Activated T-helper 1 cell treated with anti-CD3 and anti-CD28 coated beads, Interleukin-2, amount 50 U/mL, for 16 hours (primary cell): ENCODE measurements at places on chromosomes 3 and 15.

GRCh38 chr3:188180114-188180513 lies 26.2 kb downstream of the LPP start:
- DNase-seq: no peak

DNA sequence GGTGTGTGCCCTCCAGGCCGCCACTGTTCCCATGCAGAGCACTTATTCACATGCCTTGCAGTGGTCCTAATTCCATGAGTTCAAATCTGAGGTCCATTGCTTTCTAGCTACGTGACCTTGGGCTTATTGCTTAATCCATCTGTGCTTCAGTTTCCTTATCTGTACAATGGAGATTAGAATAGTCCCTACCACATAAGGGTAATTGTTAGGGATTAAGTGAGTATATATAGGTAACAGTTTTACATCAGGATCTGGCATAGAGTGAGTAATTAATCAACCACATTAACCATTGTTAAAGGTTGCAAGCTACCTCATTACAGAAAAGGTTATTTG lies 7.6 kb downstream of the CPN2 start:
- no peak for DNase-seq

DNA sequence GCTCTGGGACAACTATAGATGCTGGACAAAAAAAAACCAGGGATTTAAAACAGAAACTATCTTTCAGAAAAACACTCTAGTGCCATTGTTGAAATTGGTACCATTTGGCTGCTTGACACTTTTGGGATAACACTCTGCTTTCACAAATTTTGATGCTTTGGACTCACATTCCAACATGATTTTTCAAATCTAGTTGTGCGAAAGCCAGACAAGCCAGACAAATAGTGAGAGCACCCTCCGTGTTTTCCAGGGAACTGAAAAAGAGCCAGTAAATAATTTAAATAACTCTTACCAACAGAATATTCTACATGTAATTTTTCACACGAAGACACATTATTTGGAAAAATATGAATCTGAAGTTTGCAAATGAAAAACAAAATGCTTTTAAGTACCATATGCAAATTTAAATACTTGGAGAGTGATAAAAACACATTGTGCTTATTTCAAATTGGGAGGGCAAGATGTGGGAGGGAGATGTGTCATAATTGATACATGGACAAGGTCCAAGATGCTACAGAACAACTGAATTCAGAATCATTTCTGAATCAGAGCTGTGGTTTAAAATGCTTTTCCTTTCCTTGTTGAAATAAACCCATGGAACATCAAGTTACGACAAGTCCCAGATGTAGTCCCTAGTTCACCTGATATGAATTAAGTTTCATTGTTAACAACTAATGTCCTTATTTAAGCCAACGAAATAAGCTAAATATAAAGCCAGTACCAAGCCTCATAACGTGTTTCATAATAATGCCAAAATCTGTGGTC lies 144.2 kb upstream of the SOX2 start:
- DNase-seq: no peak

- DNase-seq: no peak
These were observed 35.5 kb downstream of the ANKDD1A start for GRCh38 chr15:64947211-64947610.

- DNase-seq: no peak
These were observed 876.7 kb downstream of the NAALADL2 start for GRCh38 chr3:175735866-175736265.

GRCh38 chr3:9725775-9726515 lies 5.6 kb upstream of the BRPF1 start:
- no peak for DNase-seq

GRCh38 chr3:53346922-53347260 lies 452 bp downstream of the DCP1A start:
- DNase-seq: no peak

- no peak for DNase-seq
These were observed 40.9 kb upstream of the SMAD3 start for GRCh38 chr15:67024314-67024997.

DNA sequence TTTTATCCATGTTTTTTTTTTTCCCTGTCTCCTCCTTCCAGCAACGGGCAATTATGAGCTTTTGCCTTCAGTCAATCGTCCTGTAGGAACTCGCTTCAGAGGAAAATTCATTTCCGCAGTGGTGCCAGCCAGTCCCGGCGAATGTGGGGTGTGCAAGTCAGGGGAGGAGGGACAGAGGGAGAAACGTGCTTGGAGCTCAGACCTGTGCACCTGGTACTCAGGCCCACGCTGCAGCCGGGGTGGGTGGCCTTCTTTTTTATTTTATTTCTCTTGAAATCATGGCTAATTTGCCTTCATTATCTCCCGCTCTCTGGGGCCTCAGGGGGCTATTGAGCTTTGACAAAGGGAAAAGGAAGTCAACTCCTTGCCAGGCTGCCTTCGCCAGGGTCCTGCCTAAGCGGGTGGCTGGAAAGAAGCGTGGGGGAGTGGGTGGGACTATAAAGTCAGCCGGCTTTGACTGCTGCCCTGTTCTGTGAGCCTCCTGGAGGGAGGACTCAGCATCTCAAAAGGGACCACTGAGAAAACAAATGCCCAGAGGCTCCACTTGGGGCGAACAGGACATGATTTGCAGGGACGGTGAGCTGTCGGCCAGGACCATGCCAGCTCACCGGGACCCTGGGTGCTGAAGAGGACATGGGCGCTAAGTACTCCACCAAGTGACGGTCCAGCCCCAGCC lies 5.5 kb downstream of the GRIP2 start:
- DNase-seq: no peak

DNA sequence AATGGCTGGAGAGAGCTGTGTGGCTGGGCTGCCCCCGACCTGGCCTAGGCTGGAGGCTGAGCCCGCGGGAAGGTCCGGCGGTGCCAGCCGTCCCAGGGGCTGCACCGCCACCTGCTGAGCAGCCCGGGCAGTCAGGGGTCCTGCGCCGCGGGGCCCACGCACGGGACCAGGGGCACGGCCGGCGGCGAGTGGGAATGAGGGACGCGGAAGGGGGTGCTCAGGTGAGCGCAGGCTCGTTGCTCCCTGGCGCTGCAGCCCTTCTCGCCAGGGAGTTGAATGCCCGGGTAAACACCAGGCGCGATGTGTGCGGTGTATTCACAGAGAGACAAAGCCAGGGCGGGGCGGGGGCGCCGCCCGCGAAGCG lies 666 bp upstream of the SEMA3F start:
- DNase-seq: no peak

DNA sequence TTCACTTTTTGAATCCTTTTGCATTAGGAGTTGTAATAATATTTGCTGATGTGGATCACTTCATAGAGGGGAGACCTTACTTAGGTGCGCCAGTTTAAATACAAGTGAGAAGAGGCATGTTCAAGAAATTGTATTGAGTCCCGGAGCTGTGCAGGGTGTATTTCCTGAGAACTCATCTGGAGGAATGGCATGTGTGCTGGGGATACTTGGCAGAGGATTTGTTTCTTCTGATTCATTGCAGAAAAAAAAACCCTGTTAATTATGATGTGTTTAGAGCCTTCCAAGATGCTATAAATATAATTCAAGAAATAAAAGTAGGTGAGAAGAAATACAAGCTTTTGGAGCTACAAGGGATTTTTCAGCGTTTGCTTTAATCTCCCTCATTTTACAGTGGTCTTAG lies 97.6 kb downstream of the TPRG1 start:
- DNase-seq: no peak

- no peak for DNase-seq
These were observed 181.0 kb upstream of the ANKRD28 start for GRCh38 chr3:15978801-15979200.

DNA sequence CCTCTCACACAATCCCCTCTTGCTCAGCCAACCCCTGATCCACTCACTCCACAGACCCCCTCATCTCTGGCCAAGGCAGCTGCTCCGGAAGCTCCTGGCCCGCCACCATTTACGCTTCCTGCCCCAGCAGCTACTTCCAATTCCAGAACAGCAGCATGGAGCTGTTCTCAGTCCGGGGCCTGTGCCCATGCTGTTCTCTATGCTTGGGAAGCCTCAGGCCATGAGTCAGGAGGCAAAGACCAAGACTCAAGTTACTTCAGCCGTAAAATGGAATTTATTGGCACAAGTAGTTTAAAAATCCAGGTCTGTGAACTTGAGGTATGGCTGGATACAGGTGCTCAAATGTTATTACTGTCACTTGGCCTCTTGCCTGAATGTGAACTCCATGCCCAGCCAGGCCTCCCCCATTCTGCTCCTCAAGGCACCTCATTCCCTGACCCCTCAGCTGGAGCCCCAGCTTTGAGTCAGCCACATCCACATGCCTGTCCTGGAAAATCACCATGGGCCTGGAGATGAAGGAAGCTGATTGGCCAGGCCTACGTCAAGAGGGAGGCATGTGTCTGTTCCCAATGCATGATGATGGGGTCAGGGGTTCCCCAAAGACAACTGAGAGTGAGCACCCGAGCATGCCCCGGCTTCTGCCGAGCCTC lies 31.4 kb upstream of the CACNA2D2 start:
- no peak for DNase-seq

DNA sequence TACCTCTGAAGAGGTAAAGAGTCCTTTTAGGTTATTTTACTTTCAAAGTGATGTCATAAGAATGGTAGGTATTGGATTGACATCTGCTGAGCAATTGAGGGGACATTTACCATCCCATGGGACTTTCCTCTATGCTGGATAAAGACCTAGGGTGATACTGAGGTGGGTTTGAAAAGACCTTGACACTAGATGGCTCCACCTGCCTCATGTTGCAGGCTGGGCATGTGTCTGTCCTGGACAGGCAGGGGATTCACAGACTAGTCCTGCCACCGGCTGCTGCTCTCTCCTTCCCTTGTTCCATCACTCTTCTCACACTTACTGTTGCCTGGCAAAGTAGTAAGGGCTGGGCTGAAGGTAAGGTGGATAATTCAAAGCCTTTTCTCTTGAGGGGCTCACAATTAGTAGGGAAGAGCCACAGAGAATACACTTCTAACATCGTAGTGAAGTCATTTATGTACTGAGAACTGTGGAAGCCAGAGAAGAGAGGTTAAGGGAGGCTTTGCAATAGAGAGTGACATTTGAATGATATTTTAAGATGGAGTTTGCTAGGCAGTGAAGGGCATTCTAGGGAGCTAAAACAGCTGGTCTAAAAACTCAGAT lies 27.7 kb downstream of the TRAK1 start:
- no peak for DNase-seq

DNA sequence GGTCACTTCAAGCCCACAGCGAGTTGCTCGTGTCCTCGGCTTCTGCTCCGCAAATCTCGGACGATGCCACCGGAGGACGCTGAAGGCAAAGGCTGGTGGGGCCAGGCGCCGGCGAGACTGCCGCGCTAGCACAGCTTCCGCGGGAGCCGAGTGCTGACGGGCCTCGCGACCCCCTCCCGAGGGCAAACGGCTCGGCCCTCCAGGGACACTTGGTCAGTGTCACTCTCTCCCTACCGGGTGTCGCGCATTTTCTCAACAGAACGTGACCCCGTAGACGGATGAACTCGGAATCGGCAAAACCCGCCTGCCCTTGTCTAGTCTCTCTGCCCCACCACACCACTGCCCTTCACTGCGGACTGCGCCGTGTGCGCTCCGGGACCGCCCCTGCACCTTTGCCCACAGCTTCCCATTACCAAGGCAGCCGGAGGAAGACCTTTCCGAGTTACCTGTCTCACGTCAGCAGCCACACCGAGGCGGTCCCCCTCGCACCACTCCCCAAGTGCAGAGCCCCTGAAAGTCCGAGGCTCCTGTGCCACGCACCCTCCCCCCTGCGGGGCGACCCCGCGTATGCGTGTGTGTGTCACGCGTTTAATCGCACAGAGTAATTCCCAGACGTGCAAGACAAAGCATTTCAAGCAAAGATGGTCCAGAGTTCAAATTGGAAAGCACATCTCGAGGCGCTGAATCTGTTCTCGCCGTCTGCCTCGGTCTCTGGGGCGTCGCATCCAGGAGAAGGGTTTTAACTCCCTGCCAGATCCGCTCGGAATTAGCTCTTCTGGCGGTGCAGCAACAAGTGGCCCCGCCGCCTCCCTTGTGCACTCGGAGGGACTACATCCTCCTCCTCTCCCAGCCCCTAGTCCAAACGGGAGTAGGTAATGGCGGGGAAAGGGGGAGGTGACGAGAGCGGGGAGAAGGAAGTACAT lies 245.0 kb upstream of the TOPAZ1 start:
- no peak for DNase-seq

GRCh38 chr3:158330870-158331269 lies 221.0 kb downstream of the RSRC1 start:
- no peak for DNase-seq

DNA sequence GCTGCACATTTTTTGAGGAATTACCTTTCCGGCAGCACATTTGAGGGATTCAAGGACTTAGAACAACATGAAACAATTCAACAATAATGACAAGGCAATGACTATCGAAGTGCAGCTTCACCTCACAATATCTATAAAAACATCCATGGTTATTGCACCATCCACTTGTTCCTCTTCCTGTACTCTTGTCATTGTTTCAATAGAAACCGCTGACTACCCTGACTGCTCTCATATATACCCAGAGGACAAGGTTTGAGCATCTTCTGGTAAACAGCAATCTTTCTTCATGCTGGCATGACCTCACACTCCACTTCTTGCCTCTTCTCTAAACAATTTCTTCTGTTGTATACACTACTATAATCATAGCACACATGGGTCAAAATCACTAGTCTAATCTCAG lies 864.9 kb downstream of the FHIT start:
- no peak for DNase-seq

DNA sequence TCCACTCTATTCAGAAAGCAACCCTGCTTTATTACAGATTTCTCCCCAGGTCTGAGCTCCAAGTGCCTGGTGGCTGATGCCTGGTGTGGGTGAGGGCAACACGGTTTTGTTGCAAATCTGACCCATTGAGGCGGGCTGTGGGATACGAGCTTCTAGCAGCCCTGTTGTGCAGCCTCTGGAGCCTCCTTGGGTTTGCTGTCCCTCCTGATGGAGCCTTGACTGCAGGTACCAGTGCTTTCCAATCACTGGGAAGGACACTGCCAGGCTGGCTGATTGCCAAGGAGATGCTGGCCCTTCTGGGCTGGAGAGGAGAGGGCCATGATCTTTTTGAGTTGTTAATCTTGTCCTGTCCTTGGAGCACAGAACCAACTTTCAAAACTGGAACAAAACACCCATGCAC lies 151.0 kb upstream of the RGMA start:
- no peak for DNase-seq

DNA sequence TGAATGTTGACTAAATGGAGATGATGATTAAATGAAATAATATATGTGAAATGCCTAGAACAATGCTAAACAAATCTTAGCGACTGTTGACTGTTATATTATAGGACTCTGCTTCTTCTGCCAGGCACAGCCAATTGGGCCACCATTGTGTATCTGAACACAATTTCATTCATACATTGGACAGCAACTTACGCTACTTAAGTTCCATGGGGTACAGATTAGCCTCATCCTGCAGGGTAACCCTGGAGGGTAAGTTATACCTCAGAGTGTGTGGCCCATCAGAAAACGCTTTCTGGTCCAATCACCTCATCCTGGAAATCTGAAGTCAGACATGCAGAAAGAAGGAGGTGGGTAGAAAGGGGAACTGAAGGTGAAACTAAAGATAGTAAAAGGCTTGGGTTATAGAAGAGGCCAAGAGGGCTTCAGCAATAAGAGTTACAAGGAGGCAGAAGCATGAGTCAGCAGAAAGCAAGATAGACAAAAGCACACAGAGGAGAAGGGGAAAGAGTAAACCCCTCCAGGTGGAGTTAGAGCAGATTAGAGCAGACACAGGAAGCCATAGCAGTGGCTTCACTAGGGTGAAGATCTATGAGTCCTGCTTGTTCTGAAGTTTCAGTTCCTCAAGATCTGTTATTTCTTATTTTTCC lies 119.3 kb upstream of the SLC24A5 start:
- no peak for DNase-seq
